A673 (cell line): ENCODE measurements at places on chromosomes 3 and 15. TPM values are rescaled to one million over a fixed set of nuclear protein-coding genes. Genes with fewer than 3 reads are reported as not detected.

DNA sequence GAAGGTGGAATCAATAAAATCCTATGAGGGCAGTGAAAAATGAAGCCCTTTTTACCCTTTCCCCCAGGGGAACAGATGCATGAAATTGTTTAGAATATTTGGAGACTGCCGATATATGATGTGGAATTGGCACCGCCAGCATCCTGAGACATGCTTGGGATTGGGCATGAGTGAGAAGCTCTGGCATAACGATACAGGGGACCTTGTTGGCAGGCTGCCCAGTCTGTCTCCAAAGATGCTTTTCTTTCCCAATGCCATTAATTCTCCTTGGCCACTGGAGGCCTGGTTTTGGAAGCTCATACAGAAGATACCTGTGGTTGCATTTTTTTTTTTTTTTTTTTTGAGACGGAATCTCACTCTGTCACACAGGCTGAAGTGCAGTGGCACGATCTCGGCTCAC is 800.6 kb upstream of the LMCD1 start:
- peak; percentile 22 for DNase-seq
- peaks cover 5% of the 10 kb centered on the region for H3K4me1 ChIP-seq
- no peak overlapping the region for H3K27ac ChIP-seq
- no peaks in the 10 kb centered on the region for H3K36me3 ChIP-seq

DNA sequence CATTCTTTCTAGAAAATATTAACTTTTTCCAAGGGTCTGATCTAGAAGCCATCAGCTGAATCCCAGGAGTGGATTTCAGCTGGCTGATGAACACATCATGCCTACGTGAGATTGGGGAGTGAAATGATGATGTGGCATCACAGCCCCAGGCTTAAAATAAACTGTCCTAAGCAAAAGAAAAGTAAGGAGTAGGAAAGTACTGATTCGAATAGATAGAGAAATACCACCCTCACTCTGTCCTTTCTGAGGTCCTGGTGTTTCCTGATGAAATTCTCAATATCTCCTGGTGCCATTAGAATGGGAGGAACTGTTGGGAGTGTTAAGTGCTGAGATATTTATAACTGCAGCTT is 376.8 kb upstream of the SEMA6D start:
- no peak overlapping the region for H3K27ac ChIP-seq
- no peaks in the 10 kb centered on the region for H3K36me3 ChIP-seq
- DNase-seq, result no peak
- no peak overlapping the region for H3K4me3 ChIP-seq

DNA sequence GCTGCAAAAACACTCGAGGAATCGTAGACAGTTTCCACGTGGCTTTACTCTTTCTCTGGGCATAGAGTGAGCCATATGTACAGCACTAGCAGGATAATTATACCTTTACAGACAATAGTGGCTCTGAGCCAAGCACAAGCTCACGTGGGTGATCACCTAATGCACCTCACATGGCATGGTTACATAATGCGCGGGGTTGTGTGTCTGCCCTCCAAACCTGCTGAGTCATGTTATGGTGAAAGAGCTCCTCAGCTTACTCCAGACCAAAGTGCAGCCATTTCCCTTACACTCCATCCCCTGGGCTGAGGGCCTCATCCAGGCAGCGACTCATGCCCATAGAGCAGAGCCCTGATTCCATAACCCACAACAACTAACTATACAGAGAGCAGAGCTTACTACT is 1458.4 kb upstream of the CADM2 start:
- H3K4me1 ChIP-seq, result no peaks in the 10 kb centered on the region
- no peaks in the 10 kb centered on the region for H3K36me3 ChIP-seq
- DNase-seq, result no peak
- no peaks in the 10 kb centered on the region for H3K27me3 ChIP-seq
- no peak overlapping the region for H3K27ac ChIP-seq

DNA sequence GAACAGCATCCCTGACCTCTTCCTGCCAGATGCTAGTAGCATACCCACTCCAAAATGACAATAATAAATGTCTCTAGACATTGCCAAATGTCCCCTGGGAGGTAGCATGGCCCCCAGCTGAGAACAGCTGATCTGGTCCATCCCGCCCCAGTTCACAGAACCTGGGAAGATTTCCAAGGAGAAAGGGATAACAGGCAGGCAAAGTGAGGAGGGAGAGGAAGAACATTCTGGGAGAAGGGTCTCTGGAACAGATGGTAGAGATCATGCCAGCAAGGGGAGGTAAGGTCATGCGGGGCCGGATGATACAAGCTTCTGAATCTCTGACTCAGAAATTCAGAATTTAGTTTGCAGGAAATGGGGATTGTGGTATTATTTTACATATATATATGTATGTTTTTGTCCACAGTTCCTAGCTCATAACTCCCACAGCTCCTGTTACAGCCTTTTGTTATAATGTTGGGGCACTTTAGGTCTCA is 192.7 kb downstream of the SUCLG2 start:
- no peak overlapping the region for H3K27ac ChIP-seq
- no peaks in the 10 kb centered on the region for H3K4me1 ChIP-seq
- H3K27me3 ChIP-seq, result no peaks in the 10 kb centered on the region

DNA sequence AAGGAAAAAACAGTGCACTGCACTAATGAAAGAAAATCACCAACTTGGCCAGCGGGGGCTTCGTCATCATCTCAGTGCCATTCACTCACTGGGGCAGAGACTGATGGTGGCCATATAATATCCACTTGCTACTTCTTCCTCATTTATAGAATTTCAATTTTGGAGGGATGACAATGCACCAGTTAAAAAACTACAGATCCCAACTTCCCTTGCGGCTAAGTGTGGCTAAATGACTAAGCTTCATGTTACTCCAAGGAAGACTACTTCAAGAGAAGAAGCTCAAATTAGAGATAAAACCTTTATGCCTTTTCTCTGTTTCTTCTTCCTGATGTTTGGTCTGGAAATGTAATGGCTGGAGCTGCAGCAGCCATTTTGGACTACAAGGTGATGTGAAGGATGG is 38.8 kb downstream of the NGLY1 start:
- no peaks in the 10 kb centered on the region for H3K4me1 ChIP-seq
- no peak overlapping the region for H3K27ac ChIP-seq
- no peak for DNase-seq
- no peak overlapping the region for H3K4me3 ChIP-seq

DNA sequence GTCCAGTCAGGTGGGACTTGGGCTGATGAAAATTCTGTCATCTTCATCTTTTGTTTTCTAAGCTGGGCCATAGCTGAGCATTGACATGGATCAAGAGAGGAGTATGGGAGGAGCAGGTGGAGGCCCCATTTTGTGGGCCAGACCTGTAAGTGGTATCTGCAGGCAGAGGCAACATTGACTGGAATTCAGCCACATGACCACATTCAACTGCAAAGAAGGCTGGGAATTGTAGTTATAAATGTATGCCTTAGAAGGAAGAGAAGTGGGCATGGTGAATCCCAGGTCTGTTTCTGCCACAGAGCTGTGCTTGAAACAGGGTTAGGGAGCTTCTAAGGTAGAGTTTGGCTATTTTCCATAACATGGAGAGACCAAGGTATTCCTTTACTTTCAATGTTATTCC is 11.4 kb downstream of the KCNAB1 start:
- no peak overlapping the region for H3K27ac ChIP-seq
- no peak for DNase-seq
- H3K36me3 ChIP-seq, result no peaks in the 10 kb centered on the region
- no peak overlapping the region for H3K4me3 ChIP-seq
- no peaks in the 10 kb centered on the region for H3K27me3 ChIP-seq

DNA sequence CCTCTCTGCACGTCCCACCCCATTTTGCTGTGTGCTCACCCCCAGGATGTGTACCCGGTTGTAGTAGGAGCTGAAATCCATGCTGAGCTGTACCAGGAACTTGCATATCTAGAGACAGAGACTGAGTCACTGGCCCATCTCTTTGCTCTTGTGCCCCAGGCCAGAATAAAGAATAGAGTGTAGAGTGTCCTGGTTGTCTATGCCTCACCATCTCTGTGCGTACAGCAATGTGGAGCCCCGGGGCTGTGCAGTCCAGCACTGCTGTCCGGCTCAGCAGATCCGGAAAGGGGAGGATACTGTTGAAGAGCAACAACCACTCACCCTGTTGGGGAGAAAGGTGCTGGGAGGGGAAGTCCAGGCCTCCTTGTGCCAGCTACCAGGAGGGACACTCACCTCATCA is 2.6 kb downstream of the DALRD3 start:
- no peaks in the 10 kb centered on the region for H3K27me3 ChIP-seq
- H3K4me1 ChIP-seq, result no peaks in the 10 kb centered on the region
- no peak overlapping the region for H3K27ac ChIP-seq
- peaks cover 16% of the 10 kb centered on the region for H3K36me3 ChIP-seq
- no peak overlapping the region for H3K4me3 ChIP-seq

The CD80 gene
- total RNA-seq, result not detected in 2 replicates

DNA sequence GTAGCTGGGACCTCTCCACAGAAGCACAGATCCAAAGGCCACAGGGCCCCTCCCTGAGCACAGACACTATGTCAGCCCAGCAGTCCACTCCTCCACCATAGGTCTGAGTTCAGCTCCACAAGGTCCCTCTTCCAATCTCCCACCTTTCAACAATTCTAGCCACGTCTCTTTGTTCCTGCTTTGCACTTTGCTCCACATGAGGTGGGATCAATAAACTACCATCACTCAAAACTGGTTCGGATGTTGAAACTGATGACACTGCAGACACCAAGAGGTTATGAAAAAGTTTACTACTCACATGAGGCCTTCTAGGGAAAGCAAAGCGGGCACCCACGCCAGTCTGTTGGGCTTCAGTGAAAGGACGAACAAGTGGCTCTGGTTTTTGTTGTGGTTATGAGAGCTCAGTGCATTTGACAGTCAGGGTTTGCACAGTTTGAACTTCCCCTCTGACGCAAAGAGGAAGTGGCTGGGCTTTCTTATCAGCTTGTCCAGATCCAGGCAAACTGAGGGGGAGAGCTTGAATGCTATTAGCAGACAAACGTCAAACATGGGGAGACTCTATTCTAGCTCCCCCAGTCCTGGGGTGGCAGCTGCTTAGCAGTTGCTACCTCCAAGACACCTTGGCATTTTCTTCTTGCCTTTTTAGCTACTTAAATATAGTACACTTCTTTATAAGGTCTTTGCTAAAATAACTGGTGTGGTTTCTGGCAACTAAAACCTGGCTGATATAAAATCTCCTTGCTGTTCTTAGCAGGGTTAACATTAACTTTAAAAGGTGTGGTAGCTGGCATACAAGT is 37.8 kb downstream of the ZNF445 start:
- no peak overlapping the region for H3K4me3 ChIP-seq
- H3K36me3 ChIP-seq, result no peaks in the 10 kb centered on the region
- DNase-seq, result peak; percentile 30

- no peaks in the 10 kb centered on the region for H3K36me3 ChIP-seq
- DNase-seq, result no peak
- no peaks in the 10 kb centered on the region for H3K27me3 ChIP-seq
- no peak overlapping the region for H3K4me3 ChIP-seq
Observed at GRCh38 chr15:69613988-69614387, 161.4 kb downstream of the RPLP1 start.

DNA sequence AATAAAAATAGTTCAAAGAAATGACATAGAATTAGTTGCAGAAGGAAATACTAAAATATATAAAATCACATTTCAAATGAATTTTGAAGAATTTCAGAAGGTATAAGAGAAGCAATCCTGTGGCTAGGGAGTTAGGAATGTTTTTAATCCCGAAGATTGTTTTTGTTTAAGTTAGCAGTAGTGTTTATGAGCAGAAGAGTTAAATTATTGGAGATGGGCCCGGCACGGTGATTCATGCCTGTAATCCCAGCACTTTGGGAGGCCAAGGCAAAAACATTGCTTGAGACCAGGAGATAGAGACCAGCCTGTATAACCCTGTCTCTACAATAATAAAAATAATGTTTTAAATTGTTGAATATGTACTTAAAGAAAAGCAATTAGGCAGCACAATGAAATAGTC is 432.5 kb downstream of the MFSD1 start:
- no peak for DNase-seq
- no peak overlapping the region for H3K4me3 ChIP-seq
- H3K27me3 ChIP-seq, result no peaks in the 10 kb centered on the region
- H3K4me1 ChIP-seq, result peaks cover 16% of the 10 kb centered on the region

The ZPLD1 gene
- total RNA-seq, result 0.17 TPM in 1 of 2 replicates, not detected in the other

DNA sequence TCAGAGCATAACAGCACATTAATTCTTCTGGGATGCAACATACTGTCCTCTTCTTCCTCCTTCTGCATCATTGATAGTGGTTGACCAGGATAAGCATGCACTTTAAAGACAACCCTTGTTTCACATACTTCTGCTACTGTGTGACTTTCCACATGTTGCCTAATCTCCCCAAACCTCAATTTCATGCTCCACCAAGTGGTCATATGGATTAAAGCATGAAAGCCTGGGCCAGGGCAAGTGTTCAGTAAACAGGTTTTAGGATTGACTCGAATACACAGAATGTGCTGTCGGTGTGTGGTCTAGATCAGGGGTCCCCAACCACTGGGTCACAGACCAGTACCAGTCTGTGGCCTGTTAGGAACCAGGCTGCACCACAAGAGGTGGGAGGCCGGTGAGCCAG is 22.5 kb upstream of the BFSP2 start:
- H3K27me3 ChIP-seq, result no peaks in the 10 kb centered on the region
- no peak overlapping the region for H3K4me3 ChIP-seq
- no peaks in the 10 kb centered on the region for H3K36me3 ChIP-seq
- no peak overlapping the region for H3K27ac ChIP-seq
- peak; percentile 61 for DNase-seq
- no peaks in the 10 kb centered on the region for H3K4me1 ChIP-seq

DNA sequence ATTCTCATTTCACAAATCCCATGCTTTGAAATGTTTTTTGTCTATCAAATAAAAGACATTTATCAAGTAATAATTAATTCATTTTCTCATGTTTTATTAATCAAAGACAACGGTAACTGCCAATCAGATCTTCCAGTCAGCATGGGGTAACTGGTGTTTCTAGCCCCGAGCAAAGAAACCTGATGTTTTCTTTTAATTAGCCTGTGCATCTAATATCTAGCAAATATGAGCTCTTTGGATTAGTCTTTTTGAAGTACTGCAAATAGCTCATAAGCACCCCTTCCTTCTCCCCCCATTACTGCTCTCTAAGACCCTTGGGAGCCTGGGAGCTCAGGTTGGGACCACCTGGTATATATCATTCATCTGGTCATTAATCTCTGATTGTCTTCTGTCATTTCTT is 43.1 kb upstream of the SRGAP3 start:
- H3K36me3 ChIP-seq, result no peaks in the 10 kb centered on the region
- DNase-seq, result no peak
- no peak overlapping the region for H3K27ac ChIP-seq

DNA sequence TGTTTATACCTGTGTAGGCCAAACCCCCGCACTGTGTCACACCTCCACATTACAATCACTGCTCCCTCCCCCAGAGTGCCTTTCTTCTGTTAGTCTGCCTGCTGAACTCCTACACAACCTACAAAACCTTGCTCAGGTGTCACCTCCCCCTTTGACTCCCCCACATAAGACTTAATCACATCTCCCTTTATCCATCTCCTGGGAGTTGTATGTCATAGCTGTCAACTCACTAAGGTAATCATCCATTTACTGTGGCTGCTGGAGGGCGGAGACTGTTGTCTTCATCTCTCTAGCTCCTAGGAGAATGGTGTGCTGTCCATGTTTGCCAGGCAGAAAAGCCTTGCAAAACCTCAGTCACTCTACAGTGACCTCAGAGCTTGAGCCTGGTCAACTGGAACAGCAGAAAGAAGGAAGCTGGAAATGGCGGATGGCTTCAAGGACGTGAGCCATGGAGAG is 43.8 kb downstream of the ZNF710 start:
- no peaks in the 10 kb centered on the region for H3K4me1 ChIP-seq
- H3K36me3 ChIP-seq, result no peaks in the 10 kb centered on the region
- H3K27ac ChIP-seq, result no peak overlapping the region
- DNase-seq, result no peak
- H3K27me3 ChIP-seq, result no peaks in the 10 kb centered on the region
